ENCODE measurements at places on chromosomes 4 and X. TPM values are rescaled to one million over a fixed set of nuclear protein-coding genes. Genes with fewer than 3 reads are reported as not detected.

DNA sequence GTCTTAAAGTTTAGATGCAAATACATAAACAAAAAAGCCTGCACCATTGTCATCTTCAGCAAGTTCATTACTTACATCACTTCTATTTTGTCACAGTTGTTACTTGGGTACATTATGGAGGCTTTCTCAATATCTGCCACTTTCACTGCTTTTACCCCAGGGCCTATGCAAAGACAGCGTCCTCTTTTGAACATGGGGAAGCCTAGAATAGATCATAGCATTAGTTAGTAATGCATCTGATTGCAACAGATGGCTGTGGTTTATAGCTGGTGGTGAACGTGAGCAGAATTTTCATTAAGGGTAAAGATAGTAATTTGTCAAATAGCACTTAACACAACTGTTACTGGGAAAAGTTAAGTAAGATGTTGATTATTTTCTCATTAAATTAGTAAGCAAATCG is 729 bp downstream of the CXCL11 start:
- DNase-seq: no peak

DNA sequence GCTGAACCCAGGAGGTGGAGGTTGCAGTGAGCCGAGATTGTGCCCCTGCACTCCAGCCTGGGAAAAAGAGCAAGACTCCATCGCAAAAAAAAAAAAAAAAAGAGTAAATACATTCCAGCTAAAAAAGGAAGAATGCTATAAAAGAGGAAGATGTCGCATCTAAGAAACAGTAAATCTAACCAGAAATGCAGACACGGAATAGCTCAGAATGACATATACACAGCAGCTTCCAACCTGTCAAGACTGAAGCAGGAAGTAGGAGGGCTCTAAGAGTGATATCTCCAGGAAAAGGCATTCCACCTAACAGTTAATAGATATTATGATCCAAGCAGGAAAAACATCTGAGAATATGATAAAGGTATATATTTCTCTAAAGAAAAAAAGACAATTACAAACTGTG is 16.0 kb downstream of the CLOCK start:
- DNase-seq: no peak

DNA sequence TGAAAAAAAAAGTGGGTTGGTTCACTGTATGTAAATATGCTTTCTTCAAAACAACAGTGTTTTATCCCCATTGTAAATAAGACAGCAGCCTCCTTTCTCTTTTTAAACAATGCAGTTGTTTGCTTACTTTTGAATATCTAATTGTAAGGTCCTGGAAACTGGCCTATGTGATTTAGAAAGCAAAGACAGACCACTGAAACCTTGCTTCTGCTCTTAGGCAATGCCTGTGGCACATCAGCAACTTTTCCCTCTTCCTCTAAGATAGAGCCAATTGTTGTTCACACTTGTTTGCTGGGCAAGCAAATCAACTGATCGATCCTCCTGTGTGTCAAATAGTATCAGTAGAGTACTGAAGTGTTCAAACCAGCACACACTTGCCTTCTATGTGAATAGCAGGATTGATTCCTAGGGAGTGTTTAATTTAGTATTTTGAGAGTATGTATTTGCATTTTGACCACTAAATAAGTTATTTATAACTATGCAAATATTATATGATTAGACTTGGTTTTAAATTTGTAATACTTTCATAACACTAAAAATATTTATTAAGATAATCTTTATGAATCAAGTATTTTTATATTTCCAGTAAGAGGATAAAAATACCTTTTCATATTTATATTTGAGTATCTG is 55.4 kb upstream of the GRPR start:
- no peak for DNase-seq

DNA sequence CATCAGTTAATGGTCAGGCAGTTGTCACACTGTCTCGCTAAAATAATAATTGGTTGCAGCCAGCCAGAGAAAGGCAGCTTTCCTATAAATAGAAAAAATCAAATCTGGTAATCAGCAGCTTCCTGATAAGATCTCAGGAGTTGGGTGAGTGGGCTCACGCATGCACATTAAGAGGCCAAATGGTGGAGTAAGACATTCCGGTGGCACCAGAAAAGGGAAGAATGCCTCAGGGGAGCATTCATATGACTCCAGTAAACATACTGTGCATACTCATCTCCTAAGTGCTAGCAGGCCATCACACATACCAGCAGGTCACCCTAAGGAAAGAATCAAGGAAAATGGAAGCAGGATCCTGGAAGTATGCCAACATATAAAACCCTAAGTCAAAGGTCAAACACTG is 40.1 kb downstream of the UGT2B15 start:
- no peak for DNase-seq

- DNase-seq: no peak
These were observed 10.8 kb upstream of the KLKB1 start for GRCh38 chr4:186216465-186217024.

- no peak for DNase-seq
These were observed 10.8 kb upstream of the POLA1 start for GRCh38 chrX:24682739-24683432.

DNA sequence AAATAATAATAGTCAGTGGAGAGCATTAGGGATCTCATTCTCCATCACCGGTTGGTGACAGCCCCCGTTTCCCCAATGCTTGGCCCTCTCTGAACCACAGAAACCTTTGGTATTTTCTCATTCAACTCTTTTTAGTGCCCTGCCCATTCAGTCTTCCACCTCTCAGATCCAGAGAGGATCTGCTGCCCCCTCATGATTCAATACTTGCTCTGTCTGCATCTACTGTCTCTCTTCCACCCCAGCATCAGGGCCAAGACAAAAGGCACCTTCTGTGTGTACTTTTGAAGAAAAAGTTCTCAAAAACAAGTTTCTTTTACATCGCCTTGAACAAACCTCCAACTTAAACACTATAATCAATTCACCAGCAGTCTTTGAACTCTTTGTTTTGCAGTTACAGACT is 19.3 kb downstream of the CLTRN start:
- no peak for DNase-seq

DNA sequence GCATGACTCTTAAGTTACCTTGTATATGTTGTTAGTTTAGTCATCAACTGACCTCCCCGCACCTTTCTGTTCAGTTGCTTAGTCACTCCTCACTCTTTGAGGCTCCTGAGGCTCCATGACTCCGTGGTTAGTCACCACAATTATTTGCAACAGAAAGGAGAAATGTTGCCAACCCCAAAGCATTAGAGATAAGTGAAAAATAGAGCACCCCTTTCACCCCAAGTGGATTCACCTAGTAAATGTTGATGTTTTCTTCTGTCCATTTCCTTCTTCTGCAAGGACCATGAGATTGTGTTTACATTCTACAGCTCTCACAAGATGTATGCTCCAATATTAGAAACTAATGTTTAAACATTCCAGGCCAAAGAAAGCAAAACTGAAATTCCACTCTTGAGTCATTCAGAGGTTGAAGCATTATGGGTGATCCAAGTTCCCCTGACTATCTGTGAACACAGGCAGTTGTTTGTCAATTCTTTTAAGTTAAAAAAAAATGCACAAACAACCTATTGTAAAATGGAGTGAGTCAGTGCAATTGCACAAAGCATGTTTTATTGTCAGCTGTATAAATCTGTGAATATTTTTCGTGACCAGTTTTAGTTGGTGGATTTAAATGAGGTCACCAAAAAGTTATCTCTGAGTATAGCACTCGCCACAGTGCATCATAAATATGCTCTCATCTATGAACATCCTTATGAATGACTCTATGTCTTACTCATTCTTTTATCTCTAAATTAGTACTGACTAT is 552.4 kb upstream of the MAGEB2 start:
- DNase-seq: peak; percentile 97

- no peak for DNase-seq
These were observed 181.7 kb downstream of the GBA3 start for GRCh38 chr4:22874334-22874912.

DNA sequence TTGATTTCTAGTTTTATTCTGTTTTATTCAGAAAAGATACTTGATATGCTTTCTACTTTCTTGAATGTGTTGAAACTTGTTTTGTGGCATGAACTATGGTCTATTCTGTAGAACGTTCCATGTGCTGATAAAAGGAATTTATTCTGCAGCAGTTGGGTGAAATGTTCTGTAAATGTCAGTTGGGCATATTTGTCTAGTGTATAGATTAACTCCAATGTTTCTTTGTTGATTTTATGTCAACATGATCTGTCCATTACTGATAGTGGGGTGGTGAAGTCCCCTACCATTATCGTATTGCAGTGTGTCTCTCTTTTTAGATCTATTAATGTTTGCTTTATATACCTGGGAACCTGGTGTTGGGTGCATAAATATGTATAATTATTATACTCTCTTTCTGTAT is 55.5 kb downstream of the CEP135 start:
- DNase-seq: no peak

DNA sequence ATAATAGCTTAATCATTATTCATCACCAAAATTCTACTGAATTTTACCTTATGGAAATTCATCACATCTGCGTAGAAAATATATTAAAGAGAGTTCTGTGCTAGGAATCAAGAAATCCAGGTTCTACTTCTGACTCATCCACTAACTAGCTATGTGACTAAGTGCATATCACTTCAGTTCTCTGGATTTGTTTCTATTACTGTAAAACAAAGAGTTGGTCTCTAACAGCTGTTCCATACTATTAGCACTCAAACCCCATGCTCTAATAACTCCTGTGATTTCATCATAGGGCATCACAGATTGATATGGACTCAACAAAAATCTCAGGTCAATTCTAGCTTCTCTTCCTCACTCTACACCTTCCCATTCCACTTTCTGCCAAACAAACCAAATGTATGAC is 572.0 kb downstream of the INPP4B start:
- peak; percentile 29 for DNase-seq

DNA sequence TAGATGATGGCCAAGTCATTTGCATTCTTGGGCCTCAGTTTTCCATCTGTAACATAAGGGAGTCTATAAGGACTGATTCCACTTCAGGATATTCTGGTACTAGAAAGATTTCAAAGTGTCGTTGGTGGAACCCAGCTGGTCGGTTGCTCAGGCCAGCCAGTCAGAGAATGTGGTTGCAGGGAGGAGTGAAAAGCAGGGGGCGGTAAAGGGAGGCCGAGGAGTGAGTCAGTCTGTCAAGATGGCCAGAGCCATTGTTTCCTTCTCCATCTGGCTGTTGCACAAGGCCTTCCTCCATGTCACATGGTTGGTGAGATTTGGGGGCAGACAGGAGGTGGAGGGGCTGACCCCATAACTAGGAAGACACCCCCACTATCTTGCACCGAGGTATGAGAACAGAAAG is 38.2 kb downstream of the STARD8 start:
- DNase-seq: no peak

DNA sequence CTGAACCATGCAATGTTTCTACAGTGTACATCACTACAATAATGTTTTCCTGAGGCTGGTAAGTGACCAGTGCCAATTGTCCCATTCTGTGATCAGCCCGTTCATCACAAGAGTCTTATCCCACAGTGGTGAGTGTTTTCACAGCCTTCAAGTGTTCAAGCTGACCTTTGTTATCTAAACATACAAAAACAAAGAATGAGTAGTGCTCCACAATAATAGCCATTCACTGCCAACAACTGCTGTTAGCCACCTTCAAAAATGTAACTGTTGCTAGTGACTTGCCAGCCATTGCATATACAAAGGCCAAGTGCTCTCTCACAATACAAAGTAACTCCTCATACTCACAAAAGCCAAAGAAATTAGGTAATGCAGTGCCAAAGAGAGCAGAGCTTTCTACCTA is 1084.1 kb downstream of the FAM133A start:
- no peak for DNase-seq

DNA sequence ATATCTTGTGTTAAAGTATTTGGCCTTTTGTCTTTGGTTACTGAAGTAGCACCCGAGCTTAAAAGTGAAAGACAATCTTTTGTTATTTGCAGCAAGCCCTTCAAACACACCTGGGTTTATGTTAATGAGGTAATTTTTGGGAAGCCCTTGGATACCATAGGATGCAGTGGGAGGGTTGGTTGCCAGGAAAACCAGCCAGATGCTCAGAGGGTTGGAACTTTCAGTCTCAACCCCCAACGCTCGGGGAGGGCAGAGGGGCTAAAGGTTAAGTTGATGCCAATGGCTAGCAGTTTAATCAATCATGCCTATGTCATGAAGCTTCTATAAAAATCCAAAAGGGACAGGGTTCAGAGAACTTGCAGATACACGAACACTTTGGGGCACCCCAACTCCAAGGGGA is 17.2 kb upstream of the GPR173 start:
- no peak for DNase-seq

- DNase-seq: no peak
These were observed 172.1 kb downstream of the AFF2 start for GRCh38 chrX:148672517-148672916.

DNA sequence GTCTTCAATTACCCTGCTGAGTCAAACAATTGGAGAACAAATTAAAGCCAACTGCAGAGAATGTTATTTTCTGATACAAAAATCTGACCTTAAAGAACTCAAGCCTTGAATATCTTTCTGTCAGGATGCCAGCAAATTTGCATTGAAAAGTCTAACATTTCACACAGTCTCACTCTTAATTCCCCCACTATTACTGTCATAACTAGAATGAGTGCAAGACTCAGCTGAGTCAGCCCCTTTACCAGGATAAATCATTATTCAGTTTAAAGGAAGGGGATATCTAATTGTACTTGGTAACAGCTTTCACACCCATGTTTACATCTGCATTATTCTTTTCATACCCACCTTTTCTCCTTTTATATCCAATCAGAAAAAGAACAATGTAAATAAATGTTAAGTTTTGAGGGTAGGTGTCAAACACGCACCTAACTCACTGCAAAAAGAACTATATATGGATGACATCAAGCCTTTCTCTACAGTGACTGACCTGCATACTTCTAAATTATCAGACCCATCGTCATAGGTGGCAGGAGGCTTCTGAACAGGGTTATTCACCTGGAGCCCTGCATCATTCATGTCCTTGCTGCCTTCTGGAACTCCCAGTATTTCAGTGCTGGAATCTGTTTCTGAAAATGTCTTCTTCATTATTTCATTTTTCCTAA is 117.4 kb downstream of the TMA16 start:
- no peak for DNase-seq

- no peak for DNase-seq
These were observed 221.2 kb downstream of the MID1 start for GRCh38 chrX:10399043-10399741.

DNA sequence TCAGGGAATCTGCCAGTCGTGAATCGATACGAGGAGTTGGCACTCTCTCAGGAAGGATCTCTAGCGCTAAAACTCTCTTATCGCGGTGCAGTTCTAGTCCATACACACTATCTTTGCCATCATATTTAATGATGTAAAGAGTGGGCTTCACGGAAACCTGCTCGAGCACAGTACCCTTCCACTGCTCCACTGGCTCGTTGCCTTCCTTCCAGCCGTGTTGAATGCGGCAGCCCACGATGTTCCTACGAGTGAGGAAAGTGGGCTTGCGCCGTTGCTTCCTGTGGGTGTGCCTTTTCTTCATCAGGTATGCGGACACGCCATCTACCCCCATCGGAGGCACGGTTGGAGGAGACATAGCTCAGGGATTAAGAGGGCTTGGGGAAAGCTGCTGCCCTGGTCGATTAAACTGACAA is 661 bp downstream of the SPIN4 start:
- peak; percentile 34 for DNase-seq

LUZP4 gene
- total RNA-seq: not detected

SOD3 gene
- not detected for total RNA-seq

SYN1 gene
- total RNA-seq: 0.27 TPM

AKAP14 gene
- total RNA-seq: not detected

TENM3 gene
- 34.1 TPM for total RNA-seq

MAD2L1 gene
- total RNA-seq: 16.2 TPM

SPANXB1 gene
- total RNA-seq: not detected

GIMD1 gene
- total RNA-seq: not detected

USP17L22 gene
- not detected for total RNA-seq

GRIA3 gene
- total RNA-seq: not detected

GNRHR gene
- not detected for total RNA-seq

FGB gene
- total RNA-seq: not detected

NPNT gene
- total RNA-seq: not detected

STATH gene
- total RNA-seq: not detected

SLC6A8 gene
- total RNA-seq: 66.6 TPM

Measured in MCF 10A (cell line).